ENCODE measurements at places on chromosomes 13 and 19.

DNA sequence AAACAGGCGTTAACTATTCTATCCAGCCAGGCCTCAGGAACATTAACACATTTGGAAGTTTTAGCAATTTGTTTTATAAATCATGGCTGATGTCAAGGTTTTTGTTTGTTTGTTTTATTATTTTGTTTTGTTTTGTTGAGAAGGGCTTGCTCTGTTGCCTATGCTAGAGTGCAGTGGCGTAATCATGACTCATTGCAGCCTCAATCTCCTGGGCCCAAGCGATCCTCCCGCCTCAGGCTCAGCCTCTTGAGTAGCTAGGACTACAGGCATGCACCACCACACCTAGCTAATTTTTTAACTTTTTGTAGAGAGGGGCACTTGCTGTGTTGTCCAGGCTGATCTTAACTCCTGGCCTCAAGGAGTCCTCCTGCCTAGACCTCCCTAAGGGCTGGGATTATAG is 28.3 kb downstream of the NUP58 start:
- no peak for DNase-seq

- no peak for DNase-seq
Measured at GRCh38 chr19:58558066-58558622, at the start of gene UBE2M. Gene UBE2M, minus strand, starts transcription at chr19:58558611. Its CDS starts 230 bp downstream, at chr19:58558381.

GRCh38 chr13:111489301-111489700 is 168.9 kb downstream of the TEX29 start:
- DNase-seq, result no peak

- DNase-seq, result no peak
Measured at GRCh38 chr19:11324079-11324661, 15.3 kb downstream of the RAB3D start.

- no peak for DNase-seq
Measured at GRCh38 chr13:53206455-53206854, 177.8 kb downstream of the OLFM4 start.

DNA sequence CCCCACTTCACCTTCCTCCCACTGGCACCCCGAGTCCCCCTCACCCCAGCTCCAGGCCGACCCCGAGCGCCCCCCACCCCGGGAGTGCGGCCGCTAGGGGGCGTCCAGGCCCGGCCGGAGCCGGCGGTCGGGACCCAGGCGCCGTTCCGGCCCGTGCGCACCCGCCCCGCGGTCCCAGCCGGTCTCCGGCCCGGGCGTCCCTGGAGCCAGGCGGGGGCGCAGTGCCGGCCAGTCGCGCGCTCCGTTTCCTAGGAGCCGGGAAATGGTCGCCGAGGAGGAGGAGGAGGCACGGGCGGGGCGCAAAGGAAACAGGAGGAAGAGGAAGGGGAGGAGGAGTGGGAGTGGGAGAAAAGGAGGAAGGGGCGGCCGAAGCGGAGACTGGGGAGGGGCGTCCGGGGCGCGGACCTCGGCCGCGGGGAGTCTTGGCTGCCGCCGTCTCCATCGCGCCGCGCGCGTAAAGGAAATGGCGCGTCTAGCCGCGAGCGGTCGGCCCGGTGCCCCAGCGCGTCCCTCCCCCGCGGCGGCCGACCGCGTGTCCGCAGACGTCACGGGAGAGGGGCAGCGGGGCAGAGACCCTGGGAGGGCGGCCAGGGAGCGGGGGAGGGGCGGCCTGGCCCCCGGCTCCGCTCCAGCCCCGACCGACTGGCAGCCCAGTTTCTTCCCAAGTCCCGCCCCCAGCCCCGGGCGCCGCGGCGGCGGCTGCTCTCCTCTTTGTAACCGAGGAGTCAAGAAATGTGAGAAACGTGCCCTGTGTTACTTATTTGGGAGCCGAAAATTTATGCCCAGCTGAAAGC is 1.1 kb upstream of the KCTD15 start:
- no peak for DNase-seq

DNA sequence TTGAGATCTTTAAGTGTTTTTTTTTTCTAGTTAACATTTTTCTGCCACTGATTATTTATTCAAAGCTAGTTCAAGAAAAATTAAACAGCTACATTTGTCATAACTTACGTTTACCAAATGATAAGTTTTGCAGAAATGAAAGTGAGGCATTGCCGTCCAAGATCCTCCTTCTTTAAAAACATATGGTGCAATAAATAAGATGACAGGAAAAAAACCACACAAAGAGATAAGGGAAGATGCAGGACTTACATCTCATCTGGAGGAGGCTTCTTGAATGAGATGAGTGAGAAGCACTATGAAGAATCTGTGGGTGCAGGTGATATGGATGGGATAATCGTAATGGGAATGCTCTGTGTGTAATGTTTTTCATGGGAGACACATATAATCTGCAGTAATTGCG is 12.4 kb downstream of the TNFSF13B start:
- no peak for DNase-seq

DNA sequence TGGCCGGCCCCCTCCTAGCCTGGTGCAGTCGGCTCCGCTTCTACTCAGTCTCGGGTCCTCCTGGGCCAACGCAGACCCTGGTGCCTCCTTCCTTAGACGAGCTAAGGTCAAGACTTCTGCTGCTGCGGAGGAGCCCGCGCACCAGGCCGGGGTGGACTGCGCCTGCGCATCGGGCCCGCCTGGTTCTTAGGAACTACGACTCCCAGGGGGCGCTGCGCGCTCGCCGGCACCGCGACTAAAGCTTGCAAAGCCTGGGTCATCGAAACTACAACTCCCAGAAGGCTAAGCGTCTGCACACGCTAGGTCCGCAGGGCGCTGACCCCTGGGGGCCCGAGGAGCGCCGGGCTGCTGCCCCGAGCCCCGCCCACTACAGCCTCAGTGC is at the start of gene ZNF835:
Gene ZNF835 (minus strand): TSS at position 145 of the 382 bp plus-strand sequence. CDS start 6,559 bp downstream, outside the sequence.
- peak; percentile 34 for DNase-seq

GRCh38 chr13:33184530-33184929 is 101.0 kb downstream of the STARD13 start:
- no peak for DNase-seq

GRCh38 chr13:91045351-91046034 is 302.0 kb upstream of the MIR17HG start:
- DNase-seq, result no peak

GRCh38 chr13:101326710-101327109 is 89.6 kb downstream of the NALCN start:
- no peak for DNase-seq

DNA sequence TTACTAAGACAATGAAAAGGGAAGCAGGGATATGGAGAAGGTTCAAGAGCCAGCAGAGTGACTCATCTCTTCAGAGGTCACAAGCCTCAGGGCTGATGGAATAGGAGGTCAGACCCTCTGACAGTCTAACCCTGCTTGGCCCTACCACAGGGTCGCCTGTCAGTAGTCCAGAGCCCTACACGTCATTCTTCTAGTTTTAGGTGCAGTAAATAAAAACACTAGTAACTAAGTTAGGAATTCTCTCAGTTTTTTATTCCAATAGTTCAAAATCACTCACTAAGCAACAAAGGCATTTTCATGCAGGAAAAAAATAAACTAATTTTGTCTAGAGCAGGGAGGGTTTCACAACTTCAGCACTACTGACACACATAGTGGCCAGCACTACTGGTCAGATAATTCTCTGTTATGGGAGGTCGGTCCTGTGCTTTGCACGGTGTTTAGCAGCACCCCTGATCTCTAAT is 27.2 kb downstream of the FOXO1 start:
- no peak for DNase-seq

DNA sequence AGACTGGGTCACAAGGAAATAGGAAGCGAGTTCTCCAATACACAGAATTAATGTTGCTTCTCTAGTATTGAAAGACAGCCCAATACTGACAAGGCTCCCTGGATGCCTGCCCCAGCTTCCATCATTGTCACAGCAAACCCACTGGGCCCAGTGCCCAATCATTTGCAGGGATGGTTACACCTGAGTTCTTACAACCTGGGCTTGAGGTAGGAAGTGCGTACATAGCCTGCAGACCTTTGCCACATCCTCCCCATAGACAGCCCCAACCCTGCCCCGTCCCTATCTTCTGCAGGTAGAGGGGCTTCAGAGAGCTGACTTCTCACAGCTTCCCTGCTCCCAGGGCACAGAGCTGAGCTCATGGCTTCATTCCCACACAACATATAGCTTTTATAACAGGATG is 108.1 kb upstream of the UBL3 start:
- no peak for DNase-seq

DNA sequence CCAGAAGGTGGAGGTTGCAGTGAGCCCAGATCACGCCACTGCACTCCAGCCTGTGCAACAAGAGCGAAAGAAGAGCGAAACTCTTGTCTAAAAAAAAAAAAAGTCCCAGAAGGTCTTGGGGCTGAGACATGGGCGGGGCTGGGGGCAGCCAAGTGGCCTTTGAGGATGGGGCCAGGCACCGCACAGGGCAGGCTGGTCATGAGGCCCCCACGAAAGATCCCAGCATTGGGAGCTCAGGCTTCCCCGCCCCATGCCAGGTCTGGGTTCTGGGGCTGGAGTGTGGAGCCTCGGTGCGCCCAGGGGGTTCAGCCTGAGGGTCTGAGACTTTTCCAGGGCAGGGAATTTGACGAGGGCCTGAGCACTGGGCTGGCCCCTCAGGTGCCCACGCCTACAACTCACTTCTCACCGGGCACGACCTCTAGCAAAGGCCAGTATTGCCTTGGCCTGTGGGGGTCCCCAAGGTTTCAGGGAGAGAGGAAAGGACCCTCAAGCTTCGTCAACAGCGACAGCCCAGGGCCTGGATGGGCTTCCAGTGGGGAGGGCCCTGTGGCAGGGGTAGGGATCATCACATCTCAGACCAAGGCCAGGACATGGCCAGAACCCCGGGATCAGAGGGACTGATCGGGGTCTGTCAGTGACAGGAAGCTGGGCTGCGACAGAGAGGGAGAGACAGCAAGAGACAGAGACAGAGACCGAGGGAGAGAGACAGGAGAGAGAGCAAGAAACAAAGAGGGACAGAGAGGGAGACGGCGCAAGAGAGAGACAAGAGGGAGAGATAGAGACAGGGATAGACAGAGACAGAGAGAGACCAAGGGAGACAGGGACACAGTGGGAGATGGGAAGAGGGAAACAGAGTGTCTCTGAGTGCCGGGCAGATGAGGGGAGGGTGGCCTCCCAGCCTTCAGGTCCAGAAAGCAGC is 7.5 kb upstream of the MEX3D start:
- no peak for DNase-seq

GRCh38 chr13:28659621-28659970 is 666 bp downstream of the POMP start:
- no peak for DNase-seq

DNA sequence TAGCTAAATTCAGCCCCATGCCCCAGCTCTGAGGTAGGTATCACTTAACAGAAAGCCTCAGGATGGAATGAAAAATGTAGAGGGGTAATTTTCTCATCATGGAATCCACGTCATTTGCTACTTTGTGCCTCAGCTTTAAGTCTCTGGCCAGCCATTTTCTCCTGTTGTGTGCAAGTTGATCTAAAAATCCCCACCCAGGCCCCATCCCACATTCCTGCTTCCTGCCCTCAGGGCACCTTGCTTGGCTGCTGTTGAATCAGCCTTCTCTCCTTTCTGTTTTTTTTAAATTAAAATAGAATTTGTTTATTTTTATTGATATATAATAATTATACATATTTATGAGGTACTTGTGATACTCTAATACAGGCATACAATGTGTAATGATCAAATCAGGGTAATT is 179.9 kb upstream of the TSHZ3 start:
- DNase-seq, result no peak

GRCh38 chr13:76882431-76882830 is 3.8 kb downstream of the KCTD12 start:
- no peak for DNase-seq

DNA sequence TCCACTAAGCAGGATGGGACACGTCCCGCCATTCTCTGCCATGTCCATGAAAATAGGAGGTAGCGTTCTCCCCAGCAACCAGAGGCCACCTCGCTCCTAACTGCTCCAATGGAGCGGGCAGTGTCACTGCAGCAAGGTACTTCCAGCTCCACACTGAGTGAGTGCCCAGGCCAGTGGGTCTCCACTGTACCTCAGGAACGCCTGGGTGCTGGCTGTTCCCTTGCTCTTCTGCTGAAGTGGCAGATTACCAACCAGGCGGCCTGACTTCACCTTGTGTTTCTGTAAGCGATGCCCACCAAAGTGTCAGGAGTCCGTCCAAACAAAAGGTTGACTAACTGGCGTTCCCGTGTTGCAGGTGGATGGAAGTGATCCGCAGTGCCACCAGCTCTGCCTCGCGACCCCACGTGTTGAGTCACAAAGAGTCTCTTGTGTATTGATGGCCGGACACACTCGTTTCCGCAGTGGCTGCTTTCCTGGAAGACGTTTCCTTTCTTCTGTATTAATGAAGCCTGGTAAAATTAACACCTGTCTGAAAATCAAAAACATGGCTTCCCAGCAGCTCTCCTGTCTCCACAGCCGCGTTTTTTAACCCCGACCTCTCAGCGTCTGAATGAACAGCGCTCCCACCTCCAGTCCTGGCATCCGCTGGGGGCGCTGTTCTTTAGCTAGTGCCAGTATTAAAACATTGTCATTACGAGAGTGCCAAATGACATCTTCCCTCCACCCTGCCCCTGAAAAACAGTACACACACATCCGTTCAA is 128.8 kb downstream of the STK24 start:
- DNase-seq, result no peak

- no peak for DNase-seq
Measured at GRCh38 chr19:7968796-7969554, 25.5 kb upstream of the TIMM44 start.

DNA sequence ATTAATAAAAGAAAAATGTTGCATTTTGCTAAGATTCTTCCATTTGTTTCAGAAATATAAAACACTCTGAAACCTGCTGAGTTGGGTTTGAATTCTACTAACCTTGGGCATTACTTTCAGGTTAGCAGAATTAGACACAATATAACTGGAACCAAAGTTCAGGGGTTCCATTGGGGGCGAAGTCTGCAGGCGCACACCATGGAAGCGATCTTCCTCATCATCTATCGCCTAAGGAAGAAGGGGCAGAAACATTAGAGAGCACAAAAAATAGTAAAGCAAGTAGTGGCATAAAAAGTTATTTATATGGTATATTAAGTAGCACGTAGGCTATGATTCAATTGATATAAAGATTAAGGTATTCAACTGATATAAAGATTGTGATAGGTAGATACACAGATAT is 34.1 kb downstream of the CARD8 start:
- DNase-seq, result no peak

DNA sequence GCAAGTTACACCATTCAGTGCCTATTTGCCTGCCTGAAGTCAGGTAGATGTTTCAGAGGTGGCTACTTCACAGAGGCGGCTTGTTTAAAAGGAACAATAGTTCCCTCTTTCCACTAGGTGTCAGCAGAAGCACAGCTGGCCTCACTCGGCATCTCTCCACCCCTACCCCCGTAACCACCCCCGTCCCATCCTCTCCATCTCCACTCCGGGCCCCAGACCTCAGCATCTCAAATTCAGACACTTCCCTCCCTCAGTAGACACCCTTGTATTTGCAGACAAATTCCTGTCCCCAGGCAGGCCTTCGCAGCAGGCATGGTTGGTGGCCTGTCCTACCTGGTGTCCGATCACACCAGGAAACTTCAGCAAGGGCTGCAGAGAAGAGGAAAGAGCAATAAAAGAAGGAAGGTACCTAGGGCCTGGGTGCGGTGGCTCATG is 9.1 kb upstream of the DPP9 start:
- no peak for DNase-seq

GRCh38 chr13:89372193-89372592 is 1701.0 kb downstream of the SLITRK5 start:
- no peak for DNase-seq
